ENCODE measurements at places on chromosomes 11 and 22.

GRCh38 chr11:104573441-104573990 lies 324.7 kb downstream of the CASP12 start:
- DNase-seq, result no peak

DNA sequence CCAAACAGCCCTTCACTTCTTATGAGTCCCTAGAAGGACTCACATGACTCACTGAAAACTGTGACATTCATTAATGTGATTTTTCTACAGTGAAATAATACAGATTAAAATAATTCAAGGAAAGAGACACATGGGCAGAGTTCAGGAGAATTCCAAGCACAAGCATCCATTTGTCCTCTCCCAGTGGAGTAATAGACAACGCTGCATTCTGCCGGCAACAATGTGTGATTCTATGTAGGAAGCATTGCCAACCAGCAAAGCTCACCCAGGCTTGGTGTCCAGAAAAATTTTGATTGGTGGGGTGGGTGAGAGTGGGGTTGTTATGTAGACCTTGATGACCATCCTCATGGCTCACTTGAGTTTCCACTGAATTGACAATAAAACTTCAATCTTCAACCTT lies 123.9 kb downstream of the VPREB1 start:
- DNase-seq, result no peak

- DNase-seq, result no peak
These were observed 13.7 kb downstream of the RELT start for GRCh38 chr11:73389916-73390315.

- DNase-seq, result peak; percentile 33
These were observed 8.5 kb downstream of the ACAD8 start for GRCh38 chr11:134261626-134262488.

- peak; percentile 26 for DNase-seq
These were observed 899 bp upstream of the RAB30 start for GRCh38 chr11:83072350-83073242.

GRCh38 chr11:95922536-95923438 lies 1.1 kb downstream of the MTMR2 start:
- DNase-seq, result no peak

DNA sequence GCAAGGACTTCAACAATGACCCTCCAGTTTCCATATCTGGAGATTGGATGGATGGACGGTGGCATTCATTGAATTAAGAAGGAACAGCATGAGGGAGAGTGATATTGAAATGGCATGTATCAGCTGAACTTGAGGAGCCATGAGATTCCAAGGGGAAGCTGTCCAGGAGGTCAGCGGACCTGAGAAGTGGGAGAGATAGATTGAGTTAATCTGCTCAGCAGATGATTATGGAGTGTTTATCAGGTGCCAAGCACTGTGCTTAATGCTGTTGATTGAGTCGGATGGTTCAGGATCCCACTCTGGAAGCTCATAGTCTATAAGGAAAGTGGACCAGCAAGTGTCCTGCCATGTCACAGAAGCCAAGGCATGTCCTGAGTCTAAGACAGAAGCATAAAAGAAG lies 581.3 kb downstream of the INSC start:
- no peak for DNase-seq

DNA sequence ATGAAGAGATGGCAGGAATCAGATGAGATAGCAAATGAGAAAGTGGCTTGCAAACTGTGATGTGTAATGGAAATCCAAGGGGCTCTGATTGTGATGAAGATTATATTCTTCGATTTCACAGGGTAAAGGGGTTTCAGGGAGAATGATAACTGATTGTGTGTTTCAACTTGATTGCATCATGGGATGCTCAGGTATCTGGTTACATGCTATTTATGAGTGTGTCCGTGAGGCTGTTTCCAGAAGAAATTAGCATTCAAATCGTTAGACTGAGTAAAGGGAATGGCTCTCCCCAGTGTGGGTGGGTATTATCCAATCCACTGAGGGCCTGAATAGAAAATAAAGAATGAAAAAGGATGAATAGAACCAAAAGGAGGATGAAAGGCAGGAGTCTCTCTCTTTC lies 278.7 kb upstream of the LARGE1 start:
- DNase-seq, result no peak

- DNase-seq, result no peak
These were observed 68.9 kb upstream of the HEPHL1 start for GRCh38 chr11:93952082-93952780.

DNA sequence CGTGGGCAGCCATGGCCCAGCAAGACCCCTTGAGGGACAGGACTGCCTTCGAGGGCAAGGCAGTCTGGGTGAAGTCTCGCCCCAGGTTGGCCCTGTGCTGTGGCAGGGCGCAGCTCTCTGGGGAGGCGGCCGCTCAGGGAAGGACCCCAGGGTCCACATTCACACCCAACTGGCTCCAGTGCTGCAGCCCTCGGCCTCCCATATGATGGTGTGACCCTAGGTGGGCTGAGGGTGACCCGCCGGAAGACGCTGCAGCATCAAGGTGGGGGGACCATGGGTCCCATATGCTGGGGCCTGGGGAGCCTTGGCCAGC lies 28.0 kb upstream of the CCDC188 start:
- no peak for DNase-seq

- no peak for DNase-seq
These were observed 14.5 kb downstream of the ATG16L2 start for GRCh38 chr11:72828692-72829101.

DNA sequence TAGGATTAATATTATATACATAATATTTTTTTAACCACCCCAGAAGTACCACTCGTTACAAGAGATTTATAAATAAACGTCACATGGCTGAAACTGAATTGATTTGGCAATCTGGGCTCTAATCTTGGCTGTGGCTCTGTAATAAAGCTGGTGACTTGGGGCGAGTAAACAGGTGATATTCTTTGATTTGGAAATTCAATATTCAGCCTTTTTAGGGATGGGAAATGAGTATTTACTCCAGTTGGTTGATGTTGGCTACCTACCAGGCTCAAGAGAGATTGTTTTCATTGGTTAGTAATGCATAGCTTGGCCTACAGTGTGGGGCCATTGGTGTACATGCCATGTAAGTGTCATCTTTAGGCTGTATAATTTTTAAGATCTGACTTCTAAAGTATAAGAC lies 117.7 kb upstream of the SORL1-AS1 start:
- DNase-seq, result no peak

- DNase-seq, result no peak
These were observed 122.5 kb downstream of the SERGEF start for GRCh38 chr11:17890325-17890724.

- DNase-seq, result no peak
These were observed 20.7 kb upstream of the NCF4 start for GRCh38 chr22:36840106-36840505.

- DNase-seq, result no peak
These were observed 85.2 kb upstream of the VPREB1 start for GRCh38 chr22:22159384-22159783.

DNA sequence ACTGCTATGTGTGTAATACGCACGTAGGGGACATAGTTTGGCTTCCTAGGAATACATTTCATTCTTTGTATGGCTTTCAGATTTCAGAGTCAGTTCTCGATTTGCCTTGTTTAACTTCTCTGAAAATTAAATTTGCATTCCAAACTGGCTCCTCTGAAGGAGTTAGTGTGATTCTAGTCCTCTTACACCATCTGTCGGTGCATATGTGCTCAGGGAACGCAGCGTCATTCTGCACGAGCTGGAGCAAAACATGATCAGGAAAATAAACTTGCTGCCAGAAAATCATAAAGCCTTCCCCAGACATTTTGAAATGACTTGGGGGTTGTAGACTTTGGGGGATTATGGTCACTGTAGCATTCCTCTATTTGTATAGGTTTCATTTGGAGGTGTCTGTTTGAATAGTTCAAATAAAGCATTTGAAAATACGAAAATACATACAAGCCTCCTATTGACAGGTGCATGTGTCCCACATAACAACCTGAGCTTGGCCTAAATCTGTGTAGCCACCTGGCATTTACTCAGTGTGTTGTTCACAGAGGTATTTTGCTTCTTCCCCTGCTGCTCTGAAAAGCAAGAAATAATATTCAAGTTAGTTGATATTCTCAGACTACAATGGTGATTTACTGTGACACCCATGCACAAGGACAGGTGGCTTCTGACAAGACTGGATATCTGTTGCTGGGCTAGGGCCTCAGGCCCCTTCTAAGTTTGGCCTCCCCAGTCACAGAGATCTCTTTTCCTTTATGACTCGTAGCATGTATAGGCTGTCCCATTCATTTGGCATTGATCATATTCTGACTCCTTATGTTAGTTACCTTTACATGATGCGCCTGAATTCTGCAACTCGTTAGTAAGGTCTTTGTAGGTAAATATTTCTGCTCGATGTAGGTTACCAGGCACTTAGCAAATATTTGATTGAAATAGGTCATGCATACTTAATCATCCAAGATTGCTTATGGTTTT lies 81.6 kb upstream of the SORL1-AS1 start:
- DNase-seq, result no peak

- DNase-seq, result no peak
These were observed 231.0 kb upstream of the SORL1-AS1 start for GRCh38 chr11:121683791-121684190.

GRCh38 chr11:130588471-130588870 lies 140.0 kb downstream of the ADAMTS15 start:
- DNase-seq, result no peak

DNA sequence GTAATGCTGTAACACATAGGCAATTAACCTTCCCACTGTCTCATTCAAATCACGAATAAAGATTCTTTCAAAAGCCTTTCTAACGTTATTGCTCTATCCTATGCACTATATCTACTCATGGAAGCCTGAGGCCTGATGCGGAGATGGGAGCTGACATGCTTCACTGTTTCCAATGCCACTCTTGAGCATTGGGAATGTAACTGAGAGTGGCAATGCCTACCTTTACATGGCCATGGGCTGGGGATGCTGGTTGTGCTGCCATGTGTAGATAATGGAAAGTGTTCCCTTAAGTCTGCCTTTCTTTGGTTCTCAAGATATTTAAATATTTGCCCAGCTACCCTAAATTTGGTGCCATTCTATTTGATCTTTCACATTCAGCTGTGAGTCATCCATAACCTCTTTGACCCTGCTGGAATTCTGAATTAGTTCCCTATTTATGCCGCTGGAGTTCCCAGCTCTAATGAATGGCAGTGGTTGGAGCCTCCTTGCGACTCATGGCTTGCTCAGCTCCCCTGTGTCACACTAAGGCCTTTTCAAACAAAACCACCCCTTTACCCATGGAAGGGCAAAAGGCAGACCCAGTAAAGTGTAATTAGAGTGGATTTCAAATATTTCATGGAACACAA lies 21.4 kb upstream of the DKK3 start:
- DNase-seq, result no peak

DNA sequence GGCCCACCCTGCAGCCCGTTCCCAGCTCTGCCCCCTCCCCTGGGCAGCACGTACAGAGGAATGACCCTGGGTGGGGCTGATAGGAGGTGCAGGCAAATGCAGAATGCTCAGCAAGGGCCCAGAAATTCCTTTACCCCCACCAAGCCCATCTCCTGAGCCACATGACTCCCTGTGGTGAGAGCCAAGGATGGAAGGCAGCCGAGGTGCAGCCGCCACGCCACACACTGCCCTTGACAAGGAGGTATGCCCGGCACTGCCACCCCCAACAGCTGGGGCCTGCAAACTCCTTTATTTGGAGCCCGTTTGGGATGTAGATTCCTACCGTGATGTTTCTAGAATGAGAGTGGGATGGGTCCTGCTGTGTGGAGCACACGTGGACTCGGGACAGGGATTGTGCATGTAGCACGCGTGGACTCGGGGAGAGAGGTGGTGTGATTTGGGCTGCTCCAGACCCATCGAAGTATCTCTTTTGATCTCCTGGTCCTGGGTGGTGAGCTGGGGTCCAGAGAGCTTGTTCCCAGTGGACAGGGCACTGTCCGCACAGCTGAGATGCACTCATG lies 12.9 kb downstream of the GTSE1 start:
- DNase-seq, result no peak

- DNase-seq, result no peak
These were observed 800.9 kb upstream of the CHORDC1 start for GRCh38 chr11:91023731-91024130.

DNA sequence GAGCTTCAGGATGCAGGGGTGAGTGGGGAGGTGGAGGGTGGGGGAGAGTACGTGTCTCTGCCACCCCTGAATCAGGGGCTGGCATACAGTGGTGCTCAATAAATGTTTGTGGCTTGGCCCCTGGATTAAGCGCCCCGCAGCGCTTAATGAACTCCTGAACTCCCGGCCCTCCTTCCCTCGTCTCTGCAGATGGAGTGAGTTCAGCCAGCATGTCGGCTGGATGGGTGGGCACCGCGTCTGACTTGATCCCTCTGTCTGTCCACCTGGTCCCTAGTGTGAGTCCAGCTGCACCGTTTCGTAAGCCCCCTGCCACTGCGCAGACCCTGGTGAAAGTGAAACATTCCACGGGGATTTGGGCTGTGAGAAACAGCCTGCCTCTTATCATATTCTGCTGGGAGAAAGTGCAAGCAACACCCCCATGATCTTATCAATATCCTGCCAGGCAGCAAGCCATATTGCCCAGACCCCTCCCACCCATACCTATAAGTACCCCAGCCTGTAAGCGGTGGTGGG lies 12.0 kb upstream of the MRGPRD start:
- DNase-seq, result no peak

- no peak for DNase-seq
These were observed 867.0 kb upstream of the CNTN5 start for GRCh38 chr11:98153752-98154151.

DNA sequence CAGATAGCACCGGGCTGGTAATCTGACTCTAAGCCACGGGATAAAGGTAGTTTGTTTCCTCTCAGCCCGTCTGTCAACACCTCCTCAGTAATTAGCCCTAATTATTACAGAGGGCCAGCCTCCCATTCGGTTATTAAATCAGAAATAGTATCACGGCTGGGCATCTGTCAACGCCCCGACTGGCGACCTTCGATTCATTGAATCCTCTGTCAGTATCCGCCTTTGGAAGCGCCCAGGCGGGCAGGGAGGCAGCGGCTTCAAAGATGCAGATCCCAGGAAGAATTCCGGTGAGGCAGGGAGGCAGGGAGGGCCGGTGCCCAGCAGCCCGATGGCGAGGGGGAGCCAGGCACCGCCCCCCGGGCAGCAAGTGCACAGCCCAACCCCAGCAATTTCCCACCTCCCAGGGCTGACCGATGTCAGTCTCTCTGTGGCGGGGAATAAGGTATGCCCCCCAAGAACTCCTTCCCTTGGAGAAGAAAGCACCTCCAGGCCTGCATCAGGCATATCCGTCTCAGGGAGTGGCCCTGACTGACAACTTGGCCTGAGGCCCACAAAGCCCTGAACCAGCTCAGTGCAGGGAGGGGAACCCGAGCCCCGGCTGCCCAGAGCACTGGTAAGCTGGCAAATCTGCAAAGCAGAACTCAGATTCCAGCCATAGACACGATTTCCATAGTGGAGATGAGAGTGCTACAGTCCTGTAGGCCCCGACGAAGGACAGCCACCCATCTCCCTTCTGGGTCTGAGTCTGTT lies 11.4 kb downstream of the GNB1L start:
- DNase-seq, result no peak

GRCh38 chr11:44787070-44787469 lies 60.3 kb downstream of the TSPAN18 start:
- DNase-seq, result no peak

GRCh38 chr11:83678831-83679584 lies 392.8 kb upstream of the CCDC90B start:
- DNase-seq, result no peak

All from activated T-cell treated with anti-CD3 and anti-CD28 coated beads, Interleukin-2, amount 50 U/mL, for 1 hour (primary cell).